ENCODE measurements at places on chromosomes 13 and 19.

GRCh38 chr19:5024282-5024681 is 55.4 kb downstream of the KDM4B start:
- DNase-seq: no peak

DNA sequence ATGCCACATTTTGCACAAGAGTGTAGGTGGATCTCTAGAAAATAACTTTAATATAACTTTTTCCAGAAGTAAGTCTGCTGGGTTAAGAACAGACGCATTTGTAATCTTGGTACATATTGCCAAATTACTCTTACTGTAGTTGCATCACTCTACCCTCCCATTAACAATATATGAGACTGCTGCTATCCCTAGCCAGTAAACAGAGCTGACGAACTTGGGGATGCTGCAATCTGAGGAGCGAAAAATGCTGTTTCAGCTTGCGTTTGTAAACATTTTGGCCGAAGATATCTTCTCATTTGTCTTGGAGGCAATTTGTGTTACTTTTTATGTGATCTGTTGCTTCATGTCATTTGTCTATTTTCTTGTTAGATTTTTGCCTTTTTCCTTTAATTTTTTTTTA is 1482.8 kb downstream of the OLFM4 start:
- no peak for DNase-seq

GRCh38 chr19:50394017-50394416 is 9.9 kb downstream of the POLD1 start:
- no peak for DNase-seq

DNA sequence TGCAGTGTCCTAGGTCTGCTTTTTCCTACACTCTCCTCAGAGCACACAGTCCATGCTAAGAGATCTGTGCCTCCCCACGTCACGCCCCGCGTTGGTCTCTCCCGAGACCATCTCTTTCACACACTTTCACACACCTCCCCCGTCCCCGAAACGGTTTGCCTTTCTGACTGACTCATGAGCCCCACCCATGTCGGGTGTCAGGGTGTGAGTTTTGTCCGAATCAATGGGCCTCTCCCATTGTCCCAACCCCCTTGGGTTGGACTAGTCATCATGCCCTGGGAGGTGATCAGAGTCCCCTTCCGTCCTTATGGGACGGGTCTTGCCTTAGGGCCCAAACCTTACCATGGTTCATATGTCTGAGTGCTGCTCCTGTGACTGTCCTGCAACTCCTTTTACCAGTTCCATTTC is 214.0 kb upstream of the HTR2A start:
- no peak for DNase-seq

Measured in activated T-cell treated with anti-CD3 and anti-CD28 coated beads for 4 hours (primary cell).